Left ventricle myocardium inferior (tissue), 1 donor: ENCODE measurements at places on chromosomes 6 and 20.

- DNase-seq = no peak
Measured at GRCh38 chr20:44946271-44946852, 13.8 kb downstream of the TOMM34 start.

- no peak for DNase-seq
Measured at GRCh38 chr20:10007747-10008146, 27.0 kb upstream of the ANKEF1 start.

DNA sequence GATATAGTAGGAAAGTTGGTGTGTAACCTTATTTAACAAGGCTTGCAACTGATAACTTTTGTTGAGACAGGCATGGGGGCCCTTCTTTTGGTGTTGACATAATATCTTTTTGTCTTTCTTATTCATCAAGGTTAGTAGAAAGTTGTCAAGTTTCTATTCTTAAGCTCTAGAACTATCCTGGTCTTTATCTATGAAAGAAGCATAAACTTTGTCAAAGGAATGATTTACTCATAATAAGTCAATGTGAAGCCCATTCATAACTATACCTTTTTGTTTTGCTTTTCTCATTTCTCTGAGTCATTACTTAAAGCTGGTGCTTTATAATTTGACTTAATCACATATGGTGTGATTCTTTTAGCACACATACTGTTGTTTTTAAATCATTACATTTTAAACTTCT, 312.4 kb downstream of the UTRN start:
- DNase-seq = no peak

DNA sequence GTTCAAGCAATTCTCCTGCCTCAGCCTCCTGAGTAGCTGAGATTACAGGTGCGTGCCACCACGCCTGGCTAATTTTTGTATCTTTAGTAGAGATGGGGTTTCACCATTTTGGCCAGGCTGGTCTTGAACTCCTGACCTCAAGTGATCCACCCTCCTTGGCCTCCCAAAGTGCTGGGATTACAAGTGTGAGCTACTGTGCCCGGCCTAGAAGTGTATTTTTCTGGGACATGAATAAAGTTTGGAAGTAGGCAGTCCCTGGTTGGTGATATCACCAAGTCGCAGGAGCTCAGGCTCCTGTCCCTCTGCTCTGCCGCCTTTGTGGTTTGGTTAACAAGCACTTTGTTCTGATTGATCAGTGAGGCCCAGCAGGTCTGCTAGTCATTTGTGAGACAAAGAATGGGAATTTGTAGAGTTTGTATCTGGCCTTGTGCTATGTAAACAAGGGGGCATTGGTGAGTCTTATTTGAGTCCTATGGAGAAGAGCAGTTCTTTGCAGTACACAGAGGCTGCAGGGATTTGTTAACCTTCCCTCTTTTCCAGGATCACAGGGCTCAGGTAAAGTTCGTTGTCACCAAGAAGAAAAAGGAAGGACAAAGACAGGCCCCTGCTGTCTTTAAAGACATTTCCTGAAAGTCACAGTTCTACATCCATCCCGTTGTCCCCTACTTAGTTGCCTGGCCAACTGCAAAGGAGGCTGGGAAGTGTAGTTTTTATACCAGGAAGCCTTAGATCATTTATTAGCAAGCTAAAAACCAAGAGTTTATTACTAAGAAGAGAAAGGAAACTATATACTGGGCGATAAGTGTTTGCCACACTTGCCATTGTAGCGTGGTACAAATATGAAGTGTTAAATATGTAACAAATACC, 13.1 kb downstream of the MTHFD1L start:
- no peak for DNase-seq

DNA sequence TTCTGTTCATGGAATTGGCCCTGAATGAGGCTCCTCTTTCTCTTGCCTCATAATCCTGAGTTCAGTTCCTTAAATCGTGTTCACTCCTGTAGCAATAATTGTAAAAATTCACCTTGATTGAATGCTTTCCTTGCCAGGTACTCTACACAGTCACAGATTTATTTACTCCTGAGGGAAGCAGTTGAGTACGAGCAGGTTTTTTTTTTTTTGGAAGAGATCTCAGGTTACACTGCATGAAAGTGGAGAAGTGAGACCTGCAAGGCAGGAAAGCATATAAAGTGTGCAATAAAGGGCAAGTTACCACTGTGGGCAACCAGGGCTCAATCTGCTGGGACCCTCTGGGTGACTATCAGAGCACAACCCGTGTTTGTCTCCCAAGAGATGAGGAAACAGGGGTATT, 93.0 kb upstream of the DOK5 start:
- no peak for DNase-seq

DNA sequence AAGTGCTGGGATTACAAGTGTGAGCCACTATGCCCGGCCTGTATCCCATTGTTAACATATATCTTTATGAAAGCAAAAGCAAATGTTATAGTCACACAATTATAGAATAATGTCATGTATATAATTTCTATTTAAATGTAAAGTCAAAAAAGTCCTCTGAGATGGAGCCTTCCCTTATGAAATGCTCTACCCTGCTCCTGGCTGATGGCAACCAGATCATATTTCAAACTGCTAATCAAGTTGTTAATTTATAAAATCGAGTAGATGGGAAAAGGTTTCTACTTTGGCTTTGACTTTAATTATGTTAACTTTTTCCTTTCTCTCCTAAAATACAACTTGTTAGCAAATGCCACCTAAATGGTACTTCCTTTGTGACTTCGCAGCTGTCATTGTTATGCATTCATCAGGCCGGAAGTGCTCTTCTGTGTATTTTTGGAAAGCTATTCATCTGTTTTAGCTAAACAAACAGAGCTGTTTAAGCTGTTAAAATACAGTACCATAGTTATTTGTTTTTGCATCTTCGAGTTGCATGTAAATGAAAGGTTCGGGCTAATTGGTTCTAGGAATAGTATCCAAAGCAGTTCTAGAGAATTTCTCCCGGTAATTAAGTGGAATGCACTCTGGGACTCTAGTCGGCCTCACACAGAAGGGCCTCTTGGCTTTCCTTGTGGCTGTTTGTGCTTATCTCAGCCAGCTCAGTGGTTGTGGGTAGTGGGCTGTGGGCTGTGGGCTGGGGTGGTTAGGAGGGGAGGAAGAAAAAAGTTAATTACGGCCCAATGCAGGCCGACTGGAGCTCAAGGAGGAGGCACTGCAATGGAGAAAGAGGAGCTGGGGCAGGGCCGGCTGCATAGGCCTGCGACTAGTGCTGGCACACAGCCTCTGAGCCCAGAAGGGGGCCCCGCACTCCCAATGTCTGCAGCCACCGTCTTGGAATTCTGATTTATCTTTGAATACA, 34.8 kb downstream of the SLC35D3 start:
- DNase-seq = no peak
